Germinal center (tissue), 1 donor: ENCODE measurements at places on chromosomes 5 and 9.

DNA sequence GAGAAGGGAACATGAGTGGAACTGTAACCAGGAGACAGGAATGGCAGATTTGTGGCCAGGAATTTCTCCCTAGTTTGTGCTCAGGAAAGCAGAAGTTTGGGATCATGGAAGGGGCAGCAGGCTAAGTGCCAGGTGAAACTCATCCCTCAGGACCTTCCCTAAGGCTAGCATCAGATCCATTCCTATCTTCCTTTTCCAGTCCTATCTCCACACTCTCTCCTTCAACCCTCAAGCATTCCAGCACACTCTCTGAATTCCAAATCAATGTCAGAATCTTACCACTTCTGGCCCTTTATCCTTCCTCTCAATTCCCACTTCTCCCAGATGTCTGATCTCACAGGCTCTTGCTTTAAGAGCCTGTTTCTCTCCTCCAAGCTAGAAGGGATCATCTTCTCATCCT is 53.2 kb upstream of the GRIA1 start:
- no peak for DNase-seq

DNA sequence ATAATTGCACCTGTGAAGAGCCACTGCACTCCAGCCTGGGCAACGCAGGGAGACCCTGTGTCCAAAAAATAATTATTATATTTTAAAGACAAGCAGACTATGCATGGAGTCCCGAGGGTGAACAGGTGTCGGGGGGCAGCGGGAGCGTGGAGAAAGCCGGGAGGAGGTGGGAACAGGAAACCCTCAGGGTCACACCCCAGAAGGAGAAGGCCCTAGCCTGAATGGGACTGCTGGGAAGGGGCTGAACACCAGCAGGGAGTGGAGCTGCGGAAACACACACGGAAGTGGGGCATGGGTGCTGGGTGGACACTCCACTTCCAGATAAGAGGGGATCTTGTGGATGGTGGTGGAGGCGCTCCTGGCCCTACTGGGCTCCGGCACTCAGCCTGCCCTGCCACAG is 12.8 kb downstream of the SURF6 start:
- DNase-seq: no peak

DNA sequence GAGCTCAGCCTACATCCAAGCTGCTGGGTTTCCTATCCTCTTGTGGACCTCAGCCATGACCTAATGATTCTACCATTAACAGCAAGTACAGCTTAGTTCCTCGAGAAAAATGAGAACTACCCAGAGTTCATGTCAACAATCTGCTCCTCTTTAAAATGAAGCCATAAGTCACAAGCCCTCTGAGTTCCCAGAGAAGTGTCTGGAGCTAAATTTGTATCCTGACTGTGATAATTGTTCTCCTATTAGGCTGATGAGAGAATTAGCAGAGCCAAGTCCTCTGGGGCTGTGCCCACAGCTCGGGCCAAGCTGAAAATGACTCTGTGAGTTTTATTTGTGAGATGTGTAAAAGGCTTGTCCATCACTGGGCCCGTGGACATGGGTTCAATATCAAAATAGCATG is 145.1 kb upstream of the SMIM23 start:
- no peak for DNase-seq

DNA sequence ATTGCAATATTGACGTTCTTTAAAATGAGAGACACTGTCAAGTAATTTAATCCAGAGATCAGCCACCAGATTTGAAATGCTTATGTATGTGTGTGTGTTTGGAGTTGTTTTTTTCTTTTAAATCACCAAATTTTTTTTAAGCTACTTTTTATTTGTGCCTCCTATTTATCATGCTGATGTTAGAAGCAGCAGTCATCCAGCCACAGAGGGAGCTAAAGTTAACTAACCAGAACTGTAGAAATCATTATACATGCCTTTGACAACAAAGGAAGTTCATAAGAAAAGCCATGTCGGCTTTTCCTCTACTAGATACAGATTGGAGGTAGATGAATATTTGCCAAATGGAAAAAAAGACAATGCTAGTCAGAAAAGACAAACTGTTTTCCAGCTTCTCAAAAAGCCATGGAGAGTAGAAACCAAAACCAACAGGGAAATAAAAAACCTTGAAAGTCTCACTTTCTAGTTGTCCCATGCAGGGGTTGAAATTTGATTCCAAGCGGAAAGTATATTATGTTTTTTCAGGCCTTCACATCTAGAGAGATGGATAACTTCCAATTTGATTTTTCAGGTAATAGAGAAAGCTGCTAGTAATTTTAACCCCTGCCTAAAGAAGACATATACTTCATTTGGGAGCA is 4.5 kb downstream of the PURA start:
- DNase-seq: no peak

DNA sequence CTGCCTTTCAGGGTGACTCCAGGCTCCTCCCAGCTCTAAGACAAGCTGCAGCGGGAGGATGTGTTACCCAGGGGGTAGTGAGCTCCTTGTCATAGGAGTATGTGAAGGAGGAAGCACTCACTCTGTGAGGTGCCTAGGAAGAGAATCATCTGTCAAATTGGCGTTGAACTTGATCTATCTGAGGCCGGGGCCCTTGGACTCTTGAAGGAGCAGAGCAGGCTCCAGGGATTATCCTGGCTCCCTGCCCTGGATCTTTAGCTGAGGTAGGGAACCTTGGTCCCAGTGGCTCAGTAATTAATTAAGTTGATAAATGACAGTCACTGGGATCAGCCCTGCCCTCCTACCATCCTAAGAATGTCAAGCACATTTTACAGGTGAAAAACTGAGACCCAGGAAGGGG is 15.5 kb downstream of the ADGRD2 start:
- DNase-seq: no peak

GRCh38 chr5:16454686-16455085 is 10.9 kb downstream of the ZNF622 start:
- no peak for DNase-seq

GRCh38 chr5:90598293-90598692 is 39.7 kb downstream of the ADGRV1 start:
- DNase-seq: no peak

DNA sequence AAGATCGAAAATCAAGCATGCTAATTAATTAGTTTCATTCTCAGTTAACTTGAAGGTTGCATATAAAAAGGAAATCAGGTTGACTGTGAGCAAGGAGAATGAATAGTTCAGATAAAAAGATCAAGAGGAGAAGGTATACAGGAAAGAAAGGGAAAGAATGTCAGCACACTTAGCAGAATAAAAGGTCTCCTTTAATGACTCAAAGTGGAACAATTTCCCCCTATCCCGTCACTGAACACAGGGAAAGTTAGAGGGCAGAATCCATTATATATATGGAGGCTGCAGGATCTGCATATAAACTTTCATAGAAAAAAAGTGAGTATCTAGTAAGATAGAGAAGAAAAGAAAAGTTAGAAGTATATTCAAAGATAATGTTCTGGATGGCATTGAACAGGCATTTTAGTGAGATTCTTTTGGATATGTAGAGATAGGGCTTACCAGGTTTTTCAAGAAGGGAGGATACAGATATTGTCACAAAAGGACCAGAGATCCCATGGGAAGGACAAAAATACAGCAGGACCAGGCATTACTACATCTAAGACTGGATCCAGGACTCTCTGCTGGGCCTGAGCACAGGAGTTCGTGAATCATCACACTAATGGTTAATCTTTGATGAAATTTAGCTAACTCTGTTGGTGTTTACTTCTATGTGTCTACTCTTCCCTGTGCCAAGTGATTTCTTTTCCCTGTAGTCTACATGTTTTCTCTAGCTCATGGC is 988.2 kb upstream of the ARRDC3 start:
- no peak for DNase-seq

DNA sequence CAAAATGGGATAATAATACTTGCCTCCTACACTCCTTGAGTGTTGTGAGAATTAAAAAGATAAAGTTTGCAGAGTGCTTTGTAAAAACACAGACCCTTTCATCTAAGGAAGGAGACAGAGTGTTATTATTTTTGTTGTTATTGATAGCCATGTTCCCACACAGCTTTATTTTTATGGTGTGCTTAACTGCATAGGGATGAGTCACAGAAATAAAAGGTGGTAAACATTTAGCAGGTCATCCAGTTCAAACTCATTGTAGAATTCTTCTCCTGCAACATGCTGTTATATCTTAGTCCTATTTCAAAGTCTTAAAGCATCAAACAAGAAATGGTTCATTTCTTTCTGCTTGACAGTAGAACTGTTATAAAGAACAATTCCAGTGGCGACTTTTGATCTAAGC is 367.5 kb upstream of the ACTBL2 start:
- no peak for DNase-seq

DNA sequence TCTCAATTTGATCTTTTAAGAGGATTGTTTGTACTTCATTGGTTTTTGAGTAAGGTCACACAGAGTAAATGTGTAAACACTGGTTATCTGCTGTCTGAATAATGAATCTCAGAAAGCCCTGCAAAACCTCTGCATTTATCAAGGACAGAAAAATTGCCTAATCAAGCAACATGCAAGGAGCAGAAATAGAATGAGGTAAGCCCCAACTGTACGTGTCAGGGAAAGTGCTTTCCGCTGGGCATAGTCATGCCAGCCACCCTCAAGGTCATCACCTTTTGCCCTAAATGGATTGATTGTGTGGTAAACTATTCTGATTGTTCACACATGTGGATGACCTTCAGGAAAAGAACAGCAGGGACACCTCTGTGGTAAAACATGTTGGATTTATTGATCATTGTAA is 376.9 kb upstream of the KCNN2 start:
- DNase-seq: no peak

DNA sequence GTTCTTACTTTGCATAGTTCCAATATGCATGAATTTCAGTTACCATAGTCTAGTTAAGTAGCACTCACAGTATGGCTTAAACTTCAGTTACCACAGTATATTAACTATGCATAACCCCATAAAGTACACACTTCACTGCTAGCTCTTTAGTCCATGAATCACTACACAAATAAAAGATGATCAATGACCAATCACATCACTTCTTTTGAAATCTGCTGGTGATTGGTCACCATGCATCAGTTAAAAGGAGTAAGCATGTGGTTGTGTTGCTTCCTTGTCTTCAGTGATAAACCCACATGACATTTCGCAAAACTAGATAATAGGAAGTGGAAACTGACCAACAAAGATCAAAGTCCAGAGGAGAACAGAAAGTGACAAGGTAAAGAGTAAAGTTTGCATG is 79.0 kb downstream of the TAF11L14 start:
- no peak for DNase-seq

DNA sequence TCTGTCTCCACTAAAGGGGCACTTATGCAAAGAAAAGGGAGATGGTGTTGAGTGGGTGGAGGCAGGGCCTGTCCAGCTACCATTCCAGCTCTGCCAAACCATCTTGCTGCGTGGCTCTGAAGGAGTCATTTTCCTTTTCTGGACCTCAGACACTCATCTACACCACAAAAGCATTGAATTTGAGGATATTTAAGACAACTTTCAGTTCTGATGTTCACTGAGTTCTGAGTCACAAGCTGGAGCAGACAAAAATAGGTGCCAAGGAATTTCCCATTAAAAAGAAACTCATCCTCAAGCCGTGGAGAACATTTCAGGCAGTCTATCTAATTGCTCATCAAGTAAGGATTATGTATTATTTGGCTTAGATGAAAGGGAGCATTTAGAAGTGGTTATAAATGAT is 195.0 kb upstream of the TBC1D2 start:
- no peak for DNase-seq

- DNase-seq: no peak
Measured at GRCh38 chr9:77215874-77216273, 38.5 kb downstream of the VPS13A start.

- no peak for DNase-seq
Measured at GRCh38 chr5:10828241-10828640, 67.2 kb upstream of the DAP start.

- DNase-seq: no peak
Measured at GRCh38 chr5:31913808-31914207, 260.3 kb downstream of the GOLPH3 start.
